Activated CD8-positive, alpha-beta memory T cell treated with anti-CD3 and anti-CD28 coated beads for 1 hour (primary cell): ENCODE measurements at places on chromosomes 4 and X.

- DNase-seq, result no peak
Measured at GRCh38 chrX:120358737-120359456, 3.0 kb upstream of the ATP1B4 start.

DNA sequence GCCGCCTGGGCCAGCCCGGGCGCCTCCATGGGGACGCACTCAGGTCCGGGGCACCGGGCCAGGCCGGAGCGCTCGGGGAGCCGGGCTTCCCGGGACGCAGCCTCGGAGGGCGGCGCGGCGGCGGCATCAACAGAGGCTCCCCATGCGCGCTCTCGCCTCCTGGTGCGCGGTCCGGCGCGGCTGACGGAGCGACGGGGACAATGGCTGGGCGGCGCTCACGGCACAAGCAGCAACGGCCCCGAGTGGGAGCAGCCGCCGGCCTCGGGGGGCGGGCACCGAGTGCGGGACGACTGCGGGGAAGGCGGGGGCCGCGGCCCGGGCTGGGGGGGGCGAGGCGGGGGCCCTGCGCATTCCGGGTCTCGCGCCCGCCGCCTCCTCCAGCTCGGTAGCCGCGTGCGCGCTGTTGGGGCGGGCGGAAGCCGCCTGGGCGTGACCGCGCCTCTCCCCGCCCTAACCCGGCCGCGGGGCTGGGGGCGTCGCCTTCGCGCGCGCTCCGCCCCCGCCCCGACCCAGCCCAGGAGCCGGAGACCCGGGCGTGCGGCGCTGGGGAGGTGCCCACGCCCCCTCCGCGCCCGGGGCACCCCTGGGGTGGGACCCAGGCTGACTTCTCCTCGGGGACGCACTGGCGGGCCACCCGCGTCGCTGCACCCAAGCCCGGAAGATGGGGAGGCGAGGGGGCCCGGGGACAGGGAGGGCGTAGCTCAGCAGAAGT, at the start of gene PRKX:
Gene PRKX, minus strand, starts transcription at position 425 of the 712 bp plus-strand sequence. Its CDS starts 396 bp downstream, at position 29.
- peak; percentile 62 for DNase-seq

- no peak for DNase-seq
Measured at GRCh38 chr4:124946696-124947095, 234.2 kb upstream of the ANKRD50 start.

- no peak for DNase-seq
Measured at GRCh38 chr4:174717828-174718227, 111.2 kb downstream of the GLRA3 start.

GRCh38 chrX:118589227-118589626, 93.6 kb downstream of the DOCK11 start:
- no peak for DNase-seq

GRCh38 chr4:184361443-184361842, 112.9 kb downstream of the IRF2 start:
- DNase-seq, result no peak

DNA sequence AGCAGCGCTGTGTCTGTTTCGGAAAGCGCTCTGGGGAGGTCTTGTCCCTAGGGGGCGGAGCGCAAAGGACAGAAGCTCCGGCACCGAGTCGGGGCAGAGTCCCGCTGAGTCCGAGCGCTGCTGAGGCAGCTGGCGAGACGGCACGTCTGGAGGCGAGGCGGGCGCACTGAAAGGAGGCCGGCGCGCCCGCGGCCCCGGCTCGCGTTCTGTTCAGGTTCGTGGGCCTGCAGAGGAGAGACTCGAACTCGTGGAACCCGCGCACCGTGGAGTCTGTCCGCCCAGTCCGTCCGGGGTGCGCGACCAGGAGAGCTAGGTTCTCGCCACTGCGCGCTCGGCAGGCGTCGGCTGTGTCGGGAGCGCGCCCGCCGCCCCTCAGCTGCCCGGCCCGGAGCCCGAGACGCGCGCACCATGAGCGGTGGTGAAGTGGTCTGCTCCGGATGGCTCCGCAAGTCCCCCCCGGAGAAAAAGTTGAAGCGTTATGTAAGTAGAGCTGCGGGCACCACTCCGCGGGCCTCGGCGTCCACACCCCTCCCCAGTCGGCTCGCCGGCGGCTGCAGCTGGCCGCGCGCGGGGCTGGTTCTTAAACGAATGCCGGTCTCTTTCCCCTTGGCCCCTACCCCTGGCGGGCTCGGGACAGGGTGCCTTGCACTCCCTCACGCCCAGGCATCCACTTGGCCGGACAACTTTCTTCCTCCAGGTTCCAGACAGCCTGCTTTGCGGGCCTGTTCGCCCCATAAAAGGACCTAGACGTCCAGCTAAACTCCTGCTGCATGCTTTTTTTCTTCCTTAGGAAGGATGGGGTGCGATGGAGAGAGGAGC, at the start of gene GAB1:
Gene GAB1, plus strand, starts transcription at position 96 of the 819 bp plus-strand sequence. Its CDS starts 313 bp downstream, at position 409.
- no peak for DNase-seq

DNA sequence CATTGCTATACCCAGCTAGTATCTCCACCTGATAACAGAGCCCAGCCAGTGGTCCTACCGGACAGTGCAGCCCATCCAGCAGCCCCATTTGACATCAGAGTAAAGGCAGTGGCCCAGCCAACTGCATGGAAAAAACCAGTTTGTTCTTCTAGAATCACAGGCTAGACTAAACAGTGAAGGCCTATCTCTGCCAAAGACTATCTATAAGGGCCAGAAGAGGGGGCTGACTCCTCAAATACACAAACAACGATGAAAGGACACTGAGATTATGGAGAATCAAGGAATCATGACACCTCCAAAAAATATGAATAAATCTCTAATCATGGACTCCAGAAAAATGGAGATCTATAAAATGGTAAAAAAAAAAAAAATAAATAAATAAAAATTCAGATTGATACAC, 546.4 kb upstream of the HTR2C start:
- DNase-seq, result no peak

- no peak for DNase-seq
Measured at GRCh38 chr4:173270312-173271027, 63.7 kb downstream of the HMGB2 start.

DNA sequence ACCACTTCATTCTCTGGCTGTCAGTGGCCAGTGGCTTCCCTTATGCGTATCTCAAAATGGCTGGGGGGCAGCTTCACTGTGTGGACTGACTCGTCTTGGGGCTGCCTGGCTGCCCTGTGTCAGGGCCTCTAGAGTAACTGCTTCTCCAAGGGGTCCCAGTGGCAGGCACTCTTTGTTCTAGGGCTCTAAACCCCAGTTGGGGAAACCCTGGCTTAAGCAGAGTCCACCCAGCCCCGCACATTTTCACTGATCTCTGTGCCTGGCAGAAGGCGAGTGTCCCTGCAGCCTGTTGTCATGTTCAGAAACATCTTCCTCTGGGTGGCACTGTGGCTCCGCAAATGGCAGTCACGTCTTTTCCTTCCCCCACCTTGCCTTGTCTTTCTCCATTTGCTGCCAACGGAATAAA, 59.7 kb downstream of the NBDY start:
- DNase-seq, result no peak

GRCh38 chr4:146645921-146646320, 7.2 kb downstream of the POU4F2 start:
- DNase-seq, result no peak

- DNase-seq, result no peak
Measured at GRCh38 chrX:6187256-6187655, 41.4 kb downstream of the NLGN4X start.

GRCh38 chrX:22323541-22323940, 50.8 kb downstream of the CBLL2 start:
- no peak for DNase-seq

- no peak for DNase-seq
Measured at GRCh38 chr4:162499478-162499877, 335.7 kb upstream of the FSTL5 start.

- DNase-seq, result no peak
Measured at GRCh38 chrX:105349476-105349875, 129.0 kb upstream of the TEX13A start.

GRCh38 chrX:13087322-13088155, 43.1 kb upstream of the FAM9C start:
- DNase-seq, result no peak

GRCh38 chr4:7988437-7988836, 48.8 kb upstream of the AFAP1 start:
- DNase-seq, result no peak

GRCh38 chr4:97038146-97038516, 1105.1 kb downstream of the STPG2 start:
- no peak for DNase-seq

- DNase-seq, result no peak
Measured at GRCh38 chrX:1223242-1223600, 10.8 kb upstream of the CRLF2 start.

- DNase-seq, result no peak
Measured at GRCh38 chr4:74016068-74016467, 17.6 kb upstream of the CXCL5 start.

DNA sequence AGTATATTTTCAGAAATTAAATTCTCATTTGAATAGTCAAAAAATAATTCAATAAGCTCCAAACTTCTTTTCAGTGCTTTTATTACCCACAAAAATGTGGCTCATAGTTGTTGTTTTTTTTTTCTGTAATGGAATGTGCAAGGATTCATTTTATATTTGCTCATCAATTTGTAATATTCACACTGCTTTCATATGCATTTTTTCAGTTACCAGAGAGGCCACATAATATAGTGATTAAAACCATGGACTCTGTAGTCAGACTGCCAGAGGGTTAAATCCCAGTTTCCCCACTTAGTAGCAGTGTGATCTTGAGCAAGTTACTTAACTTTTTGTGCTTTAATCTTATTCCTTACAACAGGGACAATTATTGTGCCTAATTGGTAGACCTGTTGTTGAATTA, 64.5 kb downstream of the FAM9B start:
- no peak for DNase-seq

- DNase-seq, result no peak
Measured at GRCh38 chr4:30720021-30720660, at the start of gene PCDH7. Gene PCDH7, plus strand, starts transcription at chr4:30720369. Its CDS starts 1,054 bp downstream, at chr4:30721423.

GRCh38 chr4:78768452-78769180, 7.5 kb upstream of the BMP2K start:
- no peak for DNase-seq

GRCh38 chr4:77826275-77826674, 7.1 kb upstream of the CNOT6L start:
- DNase-seq, result no peak

- DNase-seq, result no peak
Measured at GRCh38 chr4:123802082-123802645, 405.6 kb downstream of the SPRY1 start.

DNA sequence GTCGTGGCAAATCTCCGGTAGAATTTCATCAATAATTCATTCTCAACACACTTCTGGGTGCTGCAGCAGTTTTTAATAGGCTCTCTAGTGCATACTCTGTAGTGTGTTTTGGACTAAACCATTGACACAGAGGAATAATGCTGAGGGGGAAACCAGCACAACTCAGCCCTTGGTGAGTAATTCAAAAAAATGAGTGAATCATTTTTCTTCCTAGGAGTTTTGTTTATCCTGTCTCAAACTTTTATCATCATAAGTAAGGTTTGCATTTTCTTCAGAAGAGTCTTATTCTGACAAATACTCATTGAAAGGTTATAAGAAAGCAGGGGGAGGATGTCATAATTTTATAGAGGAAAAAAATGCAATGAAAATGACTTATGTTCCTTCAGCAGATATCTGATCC, 2542.7 kb downstream of the PCDH7 start:
- no peak for DNase-seq

GRCh38 chrX:72131317-72132294, at the start of gene RTL5:
Gene RTL5, minus strand, starts transcription at chrX:72131915.
- peak; percentile 21 for DNase-seq

DNA sequence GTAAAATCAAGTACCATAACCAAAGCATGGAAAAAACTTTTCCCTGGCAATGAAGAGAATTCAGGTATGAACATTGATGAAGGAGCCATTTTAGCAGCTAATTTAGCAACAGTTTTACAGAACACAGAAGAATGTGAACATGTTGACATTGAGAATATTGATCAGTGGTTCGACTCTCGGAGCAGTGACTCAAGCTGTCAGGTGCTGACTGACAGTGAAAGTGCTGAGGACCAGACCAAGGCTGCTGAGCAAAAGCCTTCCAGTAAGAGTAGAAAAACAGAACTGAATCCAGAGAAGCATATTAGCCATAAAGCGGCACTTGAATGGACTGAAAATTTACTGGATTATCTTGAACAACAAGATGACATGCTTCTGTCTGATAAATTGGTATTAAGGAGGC, 2.8 kb downstream of the TIGD2 start:
- no peak for DNase-seq

- no peak for DNase-seq
Measured at GRCh38 chrX:133321451-133321850, 93.8 kb downstream of the GPC4 start.

DNA sequence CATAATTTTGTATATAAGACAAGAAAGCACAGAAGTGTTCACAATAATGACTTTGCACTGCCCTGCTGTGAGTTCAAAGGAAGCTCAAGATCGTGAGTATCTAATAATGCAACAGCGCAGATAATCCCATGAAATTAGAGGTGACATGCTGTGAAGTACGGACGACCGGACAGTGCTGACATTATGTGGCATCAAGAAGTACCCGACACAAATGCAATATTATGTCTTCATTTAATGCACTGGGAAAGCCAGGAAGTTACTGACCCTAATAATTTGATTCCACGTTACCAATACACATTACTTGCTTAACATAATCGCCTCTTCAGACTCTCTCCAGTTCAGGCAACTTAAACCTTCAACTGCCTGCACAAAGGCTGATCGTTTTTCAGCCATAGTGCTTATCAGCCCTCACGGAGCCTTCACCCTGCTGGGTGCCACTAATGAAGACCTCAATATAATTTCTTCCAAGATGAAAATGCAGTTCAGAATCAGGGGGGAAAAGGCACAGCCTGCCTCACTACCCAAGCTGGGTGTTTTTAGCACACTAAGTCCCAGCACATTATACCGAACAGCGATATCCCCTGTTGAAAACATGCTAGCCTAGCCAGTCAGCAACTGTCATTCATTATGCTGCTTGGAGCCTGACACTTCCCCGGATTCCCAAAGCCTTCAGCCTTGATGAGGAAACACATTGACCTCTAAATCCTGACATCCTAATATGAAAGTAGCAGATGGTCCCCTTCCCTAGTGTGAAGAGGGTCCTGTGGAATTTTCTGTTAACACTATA, 56.1 kb downstream of the SLC7A11 start:
- no peak for DNase-seq

DNA sequence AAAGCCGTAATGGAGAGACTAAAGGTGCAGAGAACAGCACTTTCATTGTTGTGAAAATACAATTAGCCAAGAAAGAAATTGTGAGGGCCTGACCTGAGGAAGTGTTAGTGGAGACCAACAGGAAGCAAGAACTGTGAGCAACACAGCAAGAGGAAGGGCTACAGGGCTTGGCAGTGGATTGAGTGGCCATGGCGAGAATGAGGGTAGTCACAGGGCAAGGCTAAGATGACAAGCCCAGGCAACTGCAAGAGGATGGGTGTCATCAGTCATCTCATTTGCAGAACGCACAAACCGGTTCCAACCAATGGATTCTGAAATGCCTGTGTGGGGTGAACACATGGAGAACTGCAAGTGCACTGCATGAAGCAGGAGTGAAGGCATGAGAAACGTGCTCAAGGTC, 3.6 kb downstream of the SLC10A6 start:
- no peak for DNase-seq
